ENCODE measurements at places on chromosomes 7 and 10.

DNA sequence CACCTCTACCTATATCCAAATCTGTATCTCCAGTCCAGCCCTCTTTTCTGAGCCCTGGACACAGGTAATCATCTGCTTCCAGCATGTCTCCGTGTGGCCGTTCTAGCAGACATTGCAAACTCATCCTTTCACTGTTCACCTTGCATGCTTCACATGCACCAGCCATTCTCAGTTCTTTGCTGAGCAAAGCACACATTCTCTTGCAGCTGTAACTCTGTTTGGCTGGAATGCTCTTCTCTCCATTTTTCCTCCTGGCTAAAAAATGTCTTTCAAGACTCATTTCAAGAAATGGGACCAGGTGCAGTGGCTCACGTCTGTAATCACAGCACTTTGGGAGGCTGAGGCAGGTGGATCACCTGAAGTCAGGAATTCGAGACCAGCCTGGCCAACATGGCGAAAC lies 40.3 kb upstream of the NRF1 start:
- DNase-seq = no peak

DNA sequence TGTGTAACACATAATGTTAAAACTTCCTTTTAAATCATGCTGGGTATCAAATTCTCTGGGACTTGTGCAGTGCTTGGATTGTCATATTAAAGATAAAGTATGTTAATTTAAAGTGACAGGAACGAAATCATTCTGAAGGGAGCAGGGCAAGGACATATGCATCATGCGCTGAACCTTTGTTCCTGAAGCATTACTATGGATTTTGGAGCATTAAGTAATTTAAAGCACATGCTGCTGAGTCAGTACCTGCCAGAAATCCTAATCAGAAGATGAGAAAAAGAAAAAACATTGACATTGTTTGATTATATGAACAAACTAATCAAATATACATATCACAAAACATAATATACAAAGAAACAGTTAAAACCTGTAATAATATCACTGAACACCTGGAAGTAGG lies 101.4 kb downstream of the MICU1 start:
- DNase-seq = no peak

- DNase-seq = no peak
Observed at GRCh38 chr10:13445656-13446400, 83.0 kb downstream of the BEND7 start.

GRCh38 chr7:158268816-158269535 lies 318.6 kb downstream of the PTPRN2 start:
- no peak for DNase-seq

- no peak for DNase-seq
Observed at GRCh38 chr7:127881564-127881963, 149.7 kb downstream of the LRRC4 start.

DNA sequence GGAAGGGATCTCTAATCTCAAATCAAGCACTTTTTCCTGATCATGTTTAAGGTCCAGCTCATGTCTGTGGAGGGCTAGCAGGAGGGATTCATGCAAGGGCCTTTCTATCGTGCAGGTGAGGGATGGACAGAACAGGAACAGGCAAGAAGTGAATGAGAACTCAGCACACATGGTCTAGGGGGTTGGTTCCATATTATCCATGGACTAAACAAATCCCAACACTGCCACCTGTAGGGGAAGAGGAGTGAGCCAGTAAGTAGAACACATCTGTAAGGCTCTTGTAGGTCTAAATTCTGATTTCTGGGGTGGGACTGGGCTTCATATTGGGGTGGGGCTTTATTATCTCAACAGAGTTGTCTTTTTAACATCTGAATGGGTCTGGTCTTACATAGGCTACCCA lies 138.0 kb upstream of the TARP start:
- DNase-seq = no peak

DNA sequence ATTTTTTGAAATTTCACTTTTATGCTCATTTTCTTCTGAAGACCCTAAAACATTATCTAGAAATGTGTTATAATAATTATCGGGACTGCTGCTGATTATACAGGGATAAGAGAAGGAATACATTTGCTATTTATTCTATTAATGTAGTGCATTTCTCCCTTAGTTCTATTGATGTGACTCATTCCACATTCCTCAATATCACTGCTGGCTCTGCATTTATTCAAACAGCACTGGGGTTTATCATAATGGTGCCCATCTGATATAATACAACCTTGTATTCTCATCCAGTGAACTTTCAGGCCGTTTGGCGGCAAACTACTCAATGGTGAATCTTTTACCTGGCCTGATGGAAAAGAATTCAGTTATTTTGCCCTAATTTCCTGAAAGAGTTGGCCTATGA lies 7.8 kb downstream of the KCND2 start:
- peak; percentile 52 for DNase-seq

- DNase-seq = peak; percentile 34
Observed at GRCh38 chr10:131979821-131980270, 1.9 kb downstream of the BNIP3 start.

DNA sequence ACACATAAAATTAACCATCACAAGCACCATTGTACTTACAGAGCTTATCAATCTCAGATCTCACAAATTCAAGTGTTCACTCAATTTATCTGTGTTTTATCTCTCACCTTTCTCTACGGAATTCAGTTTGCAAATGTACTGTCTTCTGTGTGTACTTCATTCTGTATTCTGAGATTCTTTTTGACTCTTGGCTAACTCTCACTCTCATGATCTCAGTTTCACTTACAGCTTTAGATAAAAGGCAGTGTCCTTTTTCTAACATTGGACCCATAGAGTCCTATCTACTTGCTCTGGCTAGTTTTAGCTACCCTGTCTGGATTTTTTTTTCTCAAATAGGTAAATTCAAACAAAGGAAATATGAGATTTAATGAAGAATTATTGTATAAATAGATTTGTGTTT lies 176.0 kb downstream of the CCDC7 start:
- DNase-seq = no peak

- peak; percentile 54 for DNase-seq
Observed at GRCh38 chr7:107014387-107015023, 30.0 kb upstream of the PRKAR2B start.

Measured in amniotic epithelial cell (primary cell).